ENCODE measurements at places on chromosomes 13 and 19. TPM values are rescaled to one million over a fixed set of nuclear protein-coding genes. Genes with fewer than 3 reads are reported as not detected.

Gene C5AR2
- total RNA-seq = 1.8 TPM

Gene CEACAM4
- 3.6 TPM for total RNA-seq

GRCh38 chr13:73519396-73520116, 460.8 kb downstream of the KLF5 start:
- DNase-seq = no peak

Gene ZNF699
- 23.7 TPM for total RNA-seq

- DNase-seq = no peak
Observed at GRCh38 chr13:81872581-81872980, 1531.7 kb upstream of the SPRY2 start.

DNA sequence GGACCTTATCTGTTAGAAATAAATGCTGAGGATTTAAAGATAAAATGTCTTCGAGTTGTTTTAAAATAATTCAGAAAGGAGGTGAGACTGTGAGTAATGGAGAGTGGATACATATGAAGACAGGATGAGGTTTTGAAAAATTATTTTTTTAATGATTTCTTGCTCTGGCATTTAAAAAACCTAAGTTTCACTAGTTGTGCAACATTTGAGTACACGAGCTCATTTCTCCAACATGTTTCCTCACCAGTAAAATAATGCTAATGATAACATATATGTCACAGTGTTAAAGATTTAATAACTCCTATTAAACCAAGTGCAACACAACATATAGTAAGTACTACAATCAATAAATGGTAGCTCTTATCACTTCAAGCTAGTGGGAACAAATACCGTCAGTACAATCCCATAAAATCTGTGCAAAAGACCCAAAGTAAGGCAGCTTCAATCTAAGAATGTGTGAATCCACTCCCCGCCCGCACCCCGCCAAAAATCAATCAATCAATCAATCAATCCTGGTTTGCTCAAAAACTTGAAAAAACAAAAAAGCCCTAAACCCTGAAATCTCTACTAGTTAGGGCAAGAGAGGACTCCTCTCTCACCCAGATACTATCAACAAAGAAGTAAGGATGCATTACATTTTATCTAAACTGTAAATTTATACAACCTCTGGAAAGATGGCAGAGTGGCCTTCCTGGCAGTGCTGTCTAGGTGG, 1.3 kb downstream of the ALG5 start:
- DNase-seq = no peak

Gene TPRX1
- total RNA-seq = not detected

Gene TMPRSS9
- total RNA-seq = 0.28 TPM

Gene TPTE2
- total RNA-seq = not detected

GRCh38 chr19:36635342-36635741, 30.2 kb downstream of the ZNF382 start:
- no peak for DNase-seq

Gene PGPEP1
- 26.0 TPM for total RNA-seq

GRCh38 chr19:37361994-37362393, 8.9 kb upstream of the ZNF527 start:
- DNase-seq = no peak

DNA sequence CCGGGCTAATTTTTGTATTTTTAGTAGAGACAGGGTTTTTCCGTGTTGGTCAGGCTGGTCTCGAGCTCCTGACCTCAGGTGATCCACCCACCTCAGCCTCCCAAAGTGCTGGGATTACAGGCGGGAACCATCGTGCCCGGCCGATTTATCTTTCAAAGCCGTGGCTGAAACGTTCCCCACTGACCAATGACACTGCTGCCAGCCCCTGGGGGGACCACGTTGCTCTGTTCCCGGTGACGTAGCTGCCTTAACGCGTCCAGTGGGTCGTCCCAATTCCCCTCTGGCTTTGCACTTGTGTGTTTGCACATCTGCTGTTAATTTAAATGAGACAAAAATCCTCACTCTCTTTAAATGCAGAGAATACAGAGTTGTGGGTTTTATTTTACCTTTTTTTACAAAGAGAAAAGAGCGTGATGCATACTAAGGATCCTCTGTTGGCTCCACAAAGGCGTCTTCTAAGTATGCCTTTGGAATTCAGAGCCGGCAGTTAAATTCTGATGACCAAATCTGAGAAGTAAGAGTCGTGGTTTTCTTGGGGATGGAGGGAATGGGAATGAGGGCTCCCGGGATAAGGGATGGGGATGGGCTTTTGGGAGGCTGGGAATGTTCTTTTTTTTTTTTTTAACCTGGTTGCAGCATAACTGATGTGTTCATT, 18.6 kb upstream of the LMTK3 start:
- DNase-seq = no peak

GRCh38 chr13:97935071-97935470, 18.4 kb upstream of the IPO5 start:
- DNase-seq = no peak

Gene MRI1
- 47.9 TPM for total RNA-seq

DNA sequence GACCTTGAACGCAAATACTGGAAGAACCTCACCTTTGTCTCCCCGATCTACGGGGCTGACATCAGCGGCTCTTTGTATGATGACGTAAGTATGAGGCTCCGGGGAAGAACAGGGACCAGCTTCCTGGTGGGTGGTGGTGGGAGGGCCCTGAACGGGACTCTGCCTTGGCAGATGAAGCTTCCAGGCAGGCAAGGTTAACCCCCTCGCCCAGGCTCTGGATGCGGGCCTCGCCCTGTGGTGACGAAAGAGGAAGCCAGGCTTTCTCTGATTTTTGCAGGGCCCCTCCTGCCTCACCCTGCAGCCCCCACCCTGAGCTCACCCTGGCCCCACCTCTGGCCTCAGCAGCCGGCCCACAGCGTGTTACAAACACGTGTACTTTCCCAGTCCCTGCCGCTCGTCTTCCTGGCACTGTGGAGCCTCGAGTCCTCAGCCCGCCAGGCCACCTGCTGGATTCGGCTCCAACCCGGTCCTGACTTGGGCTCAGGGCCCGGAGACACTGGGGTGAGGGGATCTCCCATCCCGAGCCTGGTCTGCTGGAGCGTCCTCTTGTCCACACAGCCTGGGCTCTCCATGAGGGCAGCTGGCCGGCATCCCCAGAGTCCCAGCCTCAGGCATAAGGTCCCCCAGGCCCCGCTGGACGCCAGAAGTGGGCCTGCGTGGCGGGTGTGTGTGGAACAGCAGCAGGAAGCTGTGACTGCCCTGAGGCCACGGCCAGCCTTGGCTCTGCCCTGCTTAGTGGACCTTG, 72.4 kb downstream of the KDM4B start:
- DNase-seq = no peak

- no peak for DNase-seq
Observed at GRCh38 chr13:59094181-59094580, 1069.5 kb downstream of the DIAPH3 start.

Gene SHISA7
- not detected for total RNA-seq

Data from sigmoid colon (tissue), 7 donors.